Natural killer cell (primary cell): ENCODE measurements at places on chromosomes 2 and 18. TPM values are rescaled to one million over a fixed set of nuclear protein-coding genes. Genes with fewer than 3 reads are reported as not detected.

CD226 gene
- total RNA-seq: 162 TPM

PROM2 gene
- 0.64 TPM for total RNA-seq

GRCh38 chr18:23743733-23744333, 54.6 kb downstream of the LAMA3 start:
- no peak for DNase-seq

EVX2 gene
- total RNA-seq: not detected

PEX13 gene
- total RNA-seq: 17.9 TPM

PLEK gene
- 307 TPM for total RNA-seq

- no peak for DNase-seq
Measured at GRCh38 chr2:223701761-223702160, 99.6 kb upstream of the SCG2 start.

GRCh38 chr2:66461664-66462500, 27.0 kb downstream of the MEIS1 start:
- no peak for DNase-seq

SCG2 gene
- total RNA-seq: not detected

GRCh38 chr2:217471319-217471718, 531.5 kb downstream of the TNS1 start:
- no peak for DNase-seq

GRCh38 chr2:239026711-239027361, 179.0 kb downstream of the TWIST2 start:
- no peak for DNase-seq

SP140 gene
- total RNA-seq: 89.9 TPM

- DNase-seq: no peak
Measured at GRCh38 chr2:10326707-10327594, 24.2 kb downstream of the HPCAL1 start.

DNA sequence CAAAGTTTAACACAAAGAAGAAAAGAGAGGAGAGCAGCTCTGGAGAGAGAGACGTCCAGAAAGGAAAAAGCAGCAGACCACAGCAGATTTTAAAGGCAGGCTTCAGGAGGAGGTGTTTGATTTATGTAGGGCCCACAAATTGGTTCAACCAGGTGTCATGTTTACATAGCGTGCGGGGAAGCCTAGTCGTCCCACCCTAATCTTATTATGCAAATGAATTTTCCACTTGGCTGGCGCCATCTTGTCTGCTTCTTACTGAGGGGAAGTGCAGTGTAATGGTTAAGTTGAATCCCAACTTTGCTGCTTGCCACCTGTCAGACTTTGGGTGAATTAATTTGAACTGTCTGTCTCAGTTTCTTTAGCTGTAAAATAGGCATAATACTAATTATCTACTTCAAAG, 282.4 kb upstream of the CYRIA start:
- no peak for DNase-seq

- DNase-seq: no peak
Measured at GRCh38 chr2:239046822-239047221, 198.9 kb downstream of the TWIST2 start.

- DNase-seq: no peak
Measured at GRCh38 chr18:33232318-33232626, 208.2 kb downstream of the CCDC178 start.

MRPS5 gene
- total RNA-seq: 40.0 TPM

GRCh38 chr18:74414953-74415515, 42.1 kb downstream of the DIPK1C start:
- no peak for DNase-seq

LRP2 gene
- total RNA-seq: not detected

- DNase-seq: no peak
Measured at GRCh38 chr18:32440518-32440917, 30.2 kb downstream of the GAREM1 start.

DNA sequence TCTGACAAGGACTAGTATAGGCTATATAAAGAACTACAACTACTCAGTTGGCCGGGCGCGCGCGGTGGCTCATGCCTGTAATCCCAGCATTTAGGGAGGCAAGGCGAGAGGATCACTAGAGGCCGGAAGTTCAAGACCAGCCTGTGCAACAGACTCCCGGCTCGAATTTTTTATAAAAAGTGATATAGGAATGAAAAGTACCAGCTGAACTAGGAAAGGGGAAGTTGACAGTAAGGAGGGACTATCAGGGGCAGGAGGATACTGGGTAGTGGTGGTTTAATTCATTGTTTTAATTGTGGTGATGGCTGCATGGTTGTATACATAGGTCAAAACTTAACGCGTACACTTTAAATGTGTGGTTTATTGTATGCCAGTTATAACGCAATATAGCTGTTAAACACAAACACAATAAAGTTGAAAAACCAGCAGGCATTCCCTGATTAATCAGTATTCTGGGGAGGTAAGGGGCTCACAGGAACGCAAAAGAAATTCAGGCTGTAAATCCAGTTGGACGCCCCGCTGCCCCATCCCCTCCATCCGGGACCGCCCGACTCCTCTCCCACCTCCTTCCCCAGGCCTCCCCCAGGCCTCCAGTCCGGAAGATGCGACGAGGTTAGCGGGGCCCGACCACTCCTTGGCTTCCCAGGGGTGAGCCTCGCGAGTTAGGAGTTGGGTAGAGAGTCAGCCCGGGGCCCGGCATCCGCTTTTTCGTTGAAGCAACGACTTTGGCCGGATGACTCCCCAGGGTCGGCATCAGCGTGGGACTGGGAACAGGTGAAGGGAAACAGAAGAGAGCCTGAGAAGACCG, 746 bp upstream of the POLR1B start:
- no peak for DNase-seq

DNA sequence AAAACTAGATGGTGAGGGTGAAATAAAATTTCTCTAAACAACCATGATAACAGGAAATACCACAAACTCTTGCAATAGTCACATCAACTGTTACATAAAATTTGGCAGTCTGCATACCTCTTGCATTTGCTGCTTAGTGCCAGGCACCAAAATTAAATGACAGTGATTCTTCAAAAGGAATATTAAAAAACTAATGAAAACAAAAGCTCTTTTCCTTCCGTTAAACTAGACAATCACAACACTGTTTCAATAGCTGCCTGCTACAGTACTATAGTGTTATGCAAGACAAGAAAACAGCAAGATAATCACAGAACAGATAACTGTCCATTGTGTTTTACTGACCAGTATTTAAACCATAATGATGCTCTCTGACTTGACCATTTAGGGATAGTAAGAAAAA, 239.0 kb upstream of the SMAD7 start:
- no peak for DNase-seq
